Foreskin fibroblast (primary cell): ENCODE measurements at places on chromosomes 3 and 15.

- DNase-seq = no peak
These were observed 738 bp downstream of the YEATS2 start for GRCh38 chr3:183698318-183698751.

GRCh38 chr3:164332831-164333802, 745.2 kb downstream of the SI start:
- DNase-seq = no peak

GRCh38 chr15:37792351-37792750, 142.1 kb upstream of the TMCO5A start:
- no peak for DNase-seq

DNA sequence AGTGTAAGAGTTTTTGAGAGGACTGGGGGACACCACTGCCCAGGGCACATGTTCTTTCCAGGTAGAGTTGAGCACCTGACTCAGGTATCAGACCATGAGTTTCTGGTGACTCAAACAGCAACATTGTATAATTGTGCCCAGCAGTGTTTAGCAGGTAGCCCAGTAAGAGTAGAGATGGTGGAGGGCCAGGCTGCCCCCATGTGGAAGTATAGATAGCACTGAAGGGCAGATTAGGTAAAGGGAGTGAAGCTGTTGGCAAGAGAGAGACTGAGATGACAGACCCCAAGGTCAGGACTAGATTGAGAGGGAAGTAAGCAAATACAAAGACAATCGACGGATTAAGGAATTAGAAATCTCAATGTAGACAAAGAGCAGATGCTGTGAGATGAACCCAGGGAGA, 74.6 kb downstream of the TRIM42 start:
- DNase-seq = no peak

DNA sequence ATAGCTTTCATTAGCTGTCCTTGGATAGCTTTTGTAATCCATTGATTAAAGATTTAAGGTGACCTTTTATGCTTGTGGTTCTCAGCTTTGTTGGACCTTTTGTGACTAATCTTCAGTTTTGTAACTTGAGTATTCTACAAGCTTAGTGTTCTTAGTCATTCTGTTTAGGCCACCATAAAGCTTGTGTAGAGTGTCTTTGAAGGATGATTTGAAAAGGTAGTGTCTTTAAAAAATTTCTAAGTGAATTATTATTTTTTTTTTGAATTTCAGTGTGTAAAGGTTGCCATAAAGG, 7.5 kb downstream of the MORF4L1 start:
- DNase-seq = peak; percentile 56

DNA sequence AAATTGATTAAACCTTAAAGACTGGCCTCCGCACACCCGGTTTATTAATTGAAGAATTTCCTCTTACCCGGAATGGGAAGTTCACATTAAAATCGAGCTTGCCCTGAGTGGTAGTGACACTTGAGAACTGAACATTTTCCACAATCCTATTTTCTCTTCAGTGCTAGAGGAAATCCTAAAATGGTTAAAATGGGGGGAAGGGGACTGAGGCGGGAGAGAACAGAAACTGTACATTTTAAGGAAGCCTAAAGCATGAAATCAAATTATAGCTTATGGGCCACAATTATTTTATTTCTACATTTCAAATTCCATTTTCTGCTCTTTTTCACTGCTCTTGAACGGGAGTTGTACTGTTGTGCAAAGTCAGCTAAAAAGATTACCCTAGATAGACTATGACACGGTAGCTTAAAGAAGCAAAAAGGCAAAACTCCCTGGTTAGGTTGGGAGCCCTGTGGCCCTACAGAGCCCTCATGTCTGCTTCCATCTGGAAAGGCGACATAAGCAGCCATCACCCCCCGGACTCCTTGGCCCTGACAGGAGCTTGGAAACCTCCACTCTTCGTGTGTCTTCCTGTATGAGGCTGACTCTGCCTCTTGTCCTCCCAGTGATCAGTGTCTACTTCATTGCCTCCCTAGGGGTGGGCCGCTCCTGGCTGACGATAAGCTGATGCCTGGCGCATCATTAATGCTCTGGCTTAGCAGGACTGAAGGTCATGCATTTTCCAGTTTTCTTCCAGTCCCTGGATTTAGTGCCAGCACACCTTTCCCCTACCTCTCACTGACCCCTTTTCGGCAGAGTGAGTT, 79.3 kb downstream of the EEFSEC start:
- no peak for DNase-seq

- no peak for DNase-seq
These were observed 135.3 kb downstream of the RPL22L1 start for GRCh38 chr3:170734735-170735065.

DNA sequence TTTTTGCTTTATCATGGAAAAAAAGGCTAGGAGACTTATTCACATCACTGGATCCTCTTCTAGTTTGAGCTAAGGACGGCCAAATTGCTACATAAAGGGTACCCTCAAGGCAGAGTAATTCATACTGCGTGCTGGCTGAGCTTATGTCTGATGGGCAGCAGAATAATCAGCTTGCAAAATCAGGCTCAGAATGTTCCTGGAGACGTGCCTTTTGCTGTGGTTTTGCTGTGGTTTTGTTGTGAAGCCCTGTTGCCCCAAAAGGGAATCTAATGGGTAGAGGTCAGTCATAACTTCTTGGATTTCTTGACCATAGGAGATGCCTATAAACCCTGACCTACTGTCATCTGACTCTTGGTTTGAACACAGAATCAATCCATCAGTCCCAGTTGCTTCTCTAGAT, 189.9 kb downstream of the SOX2 start:
- DNase-seq = no peak

DNA sequence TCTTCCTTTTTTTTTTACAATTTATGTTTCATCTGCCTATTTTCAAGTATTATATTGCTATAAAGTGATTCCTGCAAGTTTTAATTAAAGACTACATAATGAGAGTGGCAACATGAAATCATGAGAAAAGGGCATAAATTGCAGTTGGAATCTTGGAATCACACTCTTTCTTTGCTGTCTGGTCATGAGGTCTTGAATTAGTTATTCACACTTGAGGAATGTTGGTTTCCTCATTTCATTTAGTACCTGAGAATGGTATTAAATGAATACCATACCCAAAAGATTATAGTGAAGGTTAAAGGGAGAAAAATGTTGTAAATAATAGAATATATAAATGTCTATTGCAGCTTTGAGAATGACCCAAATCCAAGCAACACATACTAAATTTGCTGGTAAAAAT, 25.8 kb upstream of the CNTN3 start:
- DNase-seq = no peak

GRCh38 chr3:16055606-16056211, 118.8 kb upstream of the GALNT15 start:
- DNase-seq = no peak

- DNase-seq = no peak
These were observed 159.0 kb downstream of the FRMD5 start for GRCh38 chr15:44035781-44036699.

DNA sequence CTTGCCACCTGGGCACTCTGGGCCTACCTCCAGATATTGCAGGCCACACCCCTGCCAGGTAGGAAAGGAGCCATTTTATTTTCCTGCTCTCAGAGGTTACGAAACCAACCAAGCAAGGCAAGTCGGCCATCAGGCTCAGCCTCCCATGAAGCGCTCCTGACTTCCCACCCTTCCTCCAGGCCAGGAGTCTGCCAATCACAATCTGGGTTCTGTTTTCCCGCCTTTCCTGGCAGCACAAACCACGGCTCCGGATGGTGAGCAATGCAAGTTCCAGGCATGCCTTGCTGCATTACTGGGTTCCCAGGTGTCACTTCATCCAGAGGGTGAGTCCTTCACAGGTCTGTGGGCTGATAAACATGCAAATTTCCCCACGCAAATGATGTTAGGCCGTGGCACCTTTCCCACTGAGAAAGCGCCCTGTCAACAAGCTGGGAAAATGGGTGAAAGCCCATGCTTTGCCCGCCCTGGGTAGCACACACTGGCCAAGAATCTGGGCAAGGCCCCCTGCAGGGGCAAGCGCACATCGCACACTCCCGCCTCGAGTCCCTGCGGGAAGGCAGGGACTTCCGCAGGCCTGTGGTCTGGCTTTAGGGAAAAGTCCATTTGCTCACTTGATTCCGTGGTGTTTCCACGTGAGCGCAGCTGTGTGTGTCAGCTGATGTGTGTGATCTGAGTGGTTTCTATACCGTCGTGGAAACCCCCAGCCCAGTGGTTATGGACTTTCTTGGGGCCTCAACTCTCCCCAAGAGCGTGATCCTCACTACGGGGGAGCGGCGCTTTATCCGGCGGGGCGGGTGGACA, 61.6 kb upstream of the RYK start:
- no peak for DNase-seq

DNA sequence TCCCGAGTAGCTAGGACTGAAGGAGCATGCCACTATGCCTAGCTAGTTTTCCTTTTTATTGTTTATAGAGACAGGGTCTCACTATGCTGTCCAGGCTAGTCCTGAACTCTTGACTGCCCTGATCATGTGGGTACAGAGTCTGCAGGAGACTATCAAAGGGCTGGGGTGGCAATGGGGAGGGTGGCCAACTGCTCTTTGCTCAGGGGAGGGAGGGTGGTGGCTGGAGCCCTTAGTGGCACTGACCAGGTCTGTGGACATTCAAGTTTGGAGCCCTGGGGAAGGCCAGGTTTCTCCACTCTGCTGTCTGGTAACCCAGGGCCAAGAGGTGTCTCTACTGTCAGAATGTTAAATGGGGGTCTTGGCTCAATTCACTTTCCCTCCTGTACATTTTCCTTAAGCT, 122.0 kb downstream of the SEC22A start:
- DNase-seq = no peak

DNA sequence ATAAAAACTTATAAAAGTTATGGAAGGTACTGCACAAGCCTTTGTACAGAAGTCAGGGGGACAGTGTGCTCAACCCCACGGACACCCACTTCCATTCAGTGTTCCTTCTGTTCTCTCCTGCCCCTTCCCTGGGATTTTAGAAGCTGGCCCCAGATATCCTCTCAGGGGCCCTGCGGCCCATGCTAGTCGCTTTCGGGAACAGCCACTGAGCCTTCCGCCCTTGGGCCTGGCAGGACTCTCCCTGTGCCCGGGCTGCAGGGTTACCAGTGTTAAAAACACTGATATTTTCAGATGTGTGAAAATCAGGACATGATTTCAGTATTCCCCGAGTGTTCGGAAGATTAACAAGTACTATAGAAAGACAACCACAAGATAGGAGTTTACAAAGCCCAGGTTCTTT, 22.4 kb downstream of the FAN1 start:
- DNase-seq = no peak

- no peak for DNase-seq
These were observed 73.3 kb downstream of the CHCHD6 start for GRCh38 chr3:126777366-126777765.

- no peak for DNase-seq
These were observed 21.4 kb upstream of the GPR171 start for GRCh38 chr3:151224268-151224866.

DNA sequence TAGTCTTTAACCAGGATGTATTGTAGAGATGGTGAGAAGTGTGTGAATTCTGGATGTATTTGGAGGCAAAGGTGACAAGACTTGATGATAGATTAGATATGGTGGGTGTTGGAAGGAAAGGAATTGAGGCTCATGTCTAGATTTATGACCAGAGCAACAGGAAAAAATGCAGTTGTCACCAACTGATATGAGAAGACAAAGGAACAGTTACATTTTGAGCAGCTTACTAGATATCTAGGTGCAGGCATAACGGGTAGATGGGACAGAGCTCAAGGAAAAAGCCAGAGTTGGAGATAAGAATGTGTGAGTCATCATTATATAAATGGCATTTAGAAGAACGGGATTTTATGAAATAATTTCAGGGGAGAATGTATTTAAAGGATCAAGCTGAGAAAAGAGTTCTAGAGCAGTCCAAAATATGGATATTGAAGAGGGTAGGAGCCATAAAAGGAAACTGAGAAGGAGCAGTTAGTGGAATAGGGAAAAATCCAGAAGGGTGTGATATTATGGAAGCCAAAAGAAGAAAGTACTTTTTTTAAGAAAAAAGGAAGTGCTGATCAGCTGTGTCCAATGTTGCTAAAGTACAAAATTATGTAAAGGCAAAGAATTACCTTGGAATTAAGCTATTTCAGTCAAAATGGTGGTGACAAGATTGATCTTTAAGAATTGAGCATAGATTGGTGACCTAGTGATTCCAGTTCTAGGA, 262.5 kb downstream of the CGGBP1 start:
- DNase-seq = no peak

DNA sequence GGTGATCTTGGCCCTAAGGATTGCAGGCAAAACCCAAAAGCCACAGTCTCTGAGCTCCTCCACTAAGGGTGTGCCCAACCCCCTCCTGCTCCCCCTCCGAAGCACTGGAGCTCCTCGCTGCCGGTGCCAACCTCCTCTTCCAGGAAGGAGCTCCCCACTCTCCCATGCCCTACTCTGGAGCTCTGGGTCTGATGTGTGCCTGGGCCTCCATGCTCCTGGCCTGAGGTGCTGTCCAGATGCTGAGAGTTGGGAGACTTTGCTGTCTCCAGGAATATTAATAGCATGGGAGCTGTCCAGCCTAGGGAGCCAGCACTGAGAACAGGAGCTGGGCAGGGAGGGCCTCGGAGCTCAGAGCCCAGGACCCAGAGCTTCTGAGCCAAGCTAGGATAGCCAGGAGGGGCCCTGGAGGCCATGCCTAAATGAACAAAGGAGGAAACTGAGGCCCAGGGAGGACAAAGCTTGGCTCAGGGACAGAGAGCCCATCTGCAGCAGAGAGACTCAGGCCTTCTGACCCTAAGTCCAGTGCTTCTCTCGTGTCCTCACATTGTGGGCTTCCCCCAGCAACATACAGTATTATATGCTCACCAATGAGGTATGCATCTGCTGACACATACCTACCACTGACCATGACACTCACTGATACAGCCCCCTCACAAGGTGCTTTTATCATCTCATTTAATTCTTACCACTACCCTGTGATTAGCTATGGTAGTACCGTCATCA, 36.9 kb upstream of the HERC1 start:
- DNase-seq = peak; percentile 71

GRCh38 chr15:94674296-94674695, 442.9 kb downstream of the MCTP2 start:
- no peak for DNase-seq
